Right cardiac atrium (tissue), 5 donors: ENCODE measurements at places on chromosomes 6 and 20.

- DNase-seq, result no peak
Observed at GRCh38 chr6:79038061-79038460, 40.0 kb downstream of the PHIP start.

GRCh38 chr6:62974452-62974851 is 236.8 kb upstream of the FKBP1C start:
- no peak for DNase-seq

DNA sequence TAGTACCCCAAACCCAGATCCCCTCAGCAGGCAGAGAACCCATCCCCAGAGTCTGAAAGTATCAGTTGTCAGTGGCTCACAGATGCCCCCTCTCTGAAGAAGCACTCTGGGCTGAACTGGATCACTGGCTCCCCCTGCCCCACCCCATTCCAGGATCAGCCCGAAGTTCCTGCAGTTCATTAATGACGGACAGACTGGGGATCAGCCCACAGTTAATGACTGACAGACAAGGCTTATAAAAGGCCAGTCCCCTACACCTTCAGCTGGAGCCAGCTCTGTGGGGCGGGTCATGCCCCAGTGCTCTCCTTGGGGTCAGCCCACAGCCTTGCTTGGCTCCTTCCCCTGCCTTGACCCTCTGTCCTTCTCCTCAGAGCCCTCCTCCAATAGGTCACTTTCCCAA is 21.7 kb downstream of the KIAA1755 start:
- DNase-seq, result no peak

DNA sequence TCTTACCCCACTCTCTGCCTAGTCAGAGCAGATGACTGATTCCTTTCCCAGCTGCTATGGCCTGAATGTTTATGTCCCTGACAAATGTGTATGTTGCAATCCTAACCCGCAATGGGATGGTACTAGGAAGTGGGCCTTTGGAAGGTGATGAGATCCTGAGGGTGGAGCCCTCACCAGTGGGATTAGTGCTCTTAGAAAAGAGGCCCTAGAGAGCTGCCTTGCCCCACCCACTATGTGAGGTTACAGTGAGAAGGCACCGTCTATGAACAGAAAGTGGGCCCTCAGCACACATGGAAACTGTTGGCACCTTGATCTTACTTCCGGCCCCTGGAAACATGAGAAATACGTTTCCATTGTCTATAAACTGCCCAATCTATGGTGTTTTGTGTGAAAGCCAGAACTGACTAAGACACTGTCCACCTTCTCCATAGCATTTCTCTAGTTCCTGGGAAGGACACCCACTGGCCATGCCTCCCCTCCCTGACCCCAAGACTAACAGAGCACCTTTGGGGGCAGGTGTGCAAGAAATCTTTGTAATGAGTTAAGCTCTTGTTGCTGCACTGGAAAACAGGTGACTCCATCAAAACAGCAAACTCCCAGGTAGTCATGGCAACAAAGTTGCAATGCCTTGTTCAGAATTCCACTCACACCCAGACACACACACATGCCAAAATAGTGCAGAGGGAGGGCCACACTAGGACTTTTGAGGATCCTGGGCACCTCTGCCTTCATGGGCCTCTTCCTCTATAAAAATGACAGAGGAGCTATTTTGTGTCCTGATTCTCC is 16.2 kb downstream of the GABRR2 start:
- DNase-seq, result no peak

- no peak for DNase-seq
Observed at GRCh38 chr6:56047931-56048540, 172.6 kb upstream of the BMP5 start.

DNA sequence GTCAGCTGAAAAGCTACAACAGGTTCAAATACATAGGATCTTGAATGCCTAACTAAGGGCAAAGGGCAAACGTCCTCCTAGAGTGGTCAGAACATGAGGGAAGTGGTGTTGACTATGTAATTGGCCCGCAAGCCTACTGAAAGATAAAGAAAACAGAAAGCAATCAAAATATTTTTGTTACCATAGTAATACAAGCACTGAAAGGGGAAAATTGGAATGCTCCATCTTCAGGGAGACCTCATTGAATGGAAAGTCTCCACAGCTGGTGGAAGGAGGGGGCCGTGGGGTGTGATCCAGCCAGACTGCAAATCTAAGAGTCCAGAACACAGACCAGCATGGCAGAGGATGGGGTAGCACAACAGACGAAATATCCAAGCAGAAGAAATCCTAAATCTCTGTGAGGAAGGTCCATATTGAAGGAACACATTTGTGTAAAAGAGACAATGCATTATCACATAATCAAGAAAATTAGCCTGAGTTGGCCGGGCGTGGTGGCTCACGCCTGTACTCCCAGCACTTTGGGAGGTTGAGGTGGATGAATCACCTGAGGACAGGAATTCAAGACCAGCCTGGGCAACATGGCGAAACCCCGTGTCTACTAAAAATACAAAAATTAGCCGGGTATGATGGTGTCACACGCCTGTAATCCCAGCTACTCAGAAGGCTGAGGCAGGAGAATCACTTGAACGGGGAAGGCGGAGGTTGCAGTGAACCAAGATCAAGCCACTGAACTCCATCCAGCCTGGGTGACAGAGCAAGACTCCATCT is 39.5 kb downstream of the MTFR2 start:
- peak; percentile 54 for DNase-seq

DNA sequence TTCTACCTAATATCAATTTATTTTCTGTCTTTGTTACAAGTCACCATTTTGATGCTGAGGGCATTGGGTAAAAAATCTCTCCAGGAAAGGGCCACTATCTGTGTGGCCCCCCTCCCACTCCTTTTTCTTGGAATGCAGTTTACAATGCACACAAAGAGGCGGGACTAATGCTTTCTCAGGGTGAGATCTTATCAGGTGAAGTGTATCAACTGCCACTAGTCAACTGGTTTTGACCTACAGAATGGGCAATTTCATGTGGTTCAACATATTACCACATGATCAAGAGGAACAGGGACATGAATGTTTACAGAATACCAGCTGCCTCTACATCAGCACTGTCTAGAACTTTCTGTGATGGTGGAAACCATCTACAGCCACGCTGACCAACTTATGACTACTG is 3.7 kb downstream of the RRBP1 start:
- DNase-seq, result no peak

DNA sequence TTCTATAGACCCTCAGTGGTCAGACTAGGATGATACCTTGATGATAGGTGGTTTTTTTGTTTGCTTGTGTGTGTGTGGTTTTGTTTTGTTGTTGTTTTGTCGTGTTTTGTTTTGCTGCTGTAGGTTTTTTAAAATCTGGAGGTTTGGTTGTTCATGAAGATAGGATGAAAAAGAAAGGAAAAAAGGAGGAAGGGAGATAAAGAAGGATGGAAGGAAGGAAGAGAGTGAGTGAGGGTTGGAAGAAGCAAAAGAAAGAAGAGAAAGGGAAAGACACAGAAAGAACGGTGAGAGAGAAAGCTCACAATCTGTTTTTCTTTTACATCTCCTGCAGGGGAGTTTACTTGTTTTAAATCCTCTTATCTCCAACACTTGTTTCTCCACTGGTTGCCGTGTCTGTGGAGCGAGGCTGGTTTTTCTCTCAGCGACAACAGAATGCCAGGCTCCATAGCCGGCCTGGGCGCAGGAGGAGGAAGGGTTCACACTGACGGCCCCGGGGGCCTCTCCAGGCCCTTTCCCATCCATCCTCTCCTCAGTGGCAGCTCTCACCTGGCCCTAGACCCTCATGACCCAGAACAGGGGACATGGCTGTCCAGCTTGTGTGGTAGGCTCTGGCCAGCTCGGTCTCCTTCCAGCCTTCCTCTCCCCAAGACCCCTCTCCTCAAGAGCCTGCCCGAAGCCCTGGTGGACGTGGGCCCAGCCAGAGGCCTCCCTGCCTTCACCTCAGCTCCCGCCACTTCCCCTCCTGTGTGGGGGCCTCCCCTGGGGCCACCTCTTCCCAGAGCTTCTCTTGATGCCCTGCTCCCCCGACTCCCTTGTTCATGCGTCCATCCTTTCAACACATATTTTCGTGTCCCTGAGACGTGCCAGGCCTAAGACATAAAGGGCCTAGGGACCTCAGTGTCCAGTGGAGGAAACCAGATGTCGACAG is 168.4 kb downstream of the VEGFA start:
- DNase-seq, result no peak

DNA sequence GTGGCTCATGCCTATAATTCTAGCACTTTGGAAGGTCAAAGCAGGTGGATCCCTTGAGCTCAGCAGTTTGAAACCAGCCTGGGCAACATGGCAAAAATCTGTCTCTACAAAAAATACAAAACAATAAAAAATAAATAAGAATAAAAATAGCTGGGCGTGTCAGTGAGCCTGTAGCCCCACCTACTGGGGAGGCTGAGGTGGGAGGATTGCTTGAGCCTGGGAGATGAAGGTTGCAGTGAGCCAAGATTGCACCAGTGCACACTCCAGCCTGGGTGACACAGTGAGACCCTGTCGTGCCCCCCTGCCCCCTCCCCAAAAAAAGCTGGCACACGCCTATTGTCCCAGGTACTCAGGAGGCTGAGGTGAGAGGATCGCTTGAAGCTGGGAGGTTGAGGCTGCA is 35.1 kb upstream of the SRPK1 start:
- DNase-seq, result no peak

GRCh38 chr6:22368794-22369193 is 72.0 kb upstream of the PRL start:
- DNase-seq, result no peak

GRCh38 chr6:122622479-122622878 is 12.3 kb downstream of the PKIB start:
- peak; percentile 20 for DNase-seq

- no peak for DNase-seq
Observed at GRCh38 chr20:47980336-47981177, 195.3 kb upstream of the SULF2 start.

DNA sequence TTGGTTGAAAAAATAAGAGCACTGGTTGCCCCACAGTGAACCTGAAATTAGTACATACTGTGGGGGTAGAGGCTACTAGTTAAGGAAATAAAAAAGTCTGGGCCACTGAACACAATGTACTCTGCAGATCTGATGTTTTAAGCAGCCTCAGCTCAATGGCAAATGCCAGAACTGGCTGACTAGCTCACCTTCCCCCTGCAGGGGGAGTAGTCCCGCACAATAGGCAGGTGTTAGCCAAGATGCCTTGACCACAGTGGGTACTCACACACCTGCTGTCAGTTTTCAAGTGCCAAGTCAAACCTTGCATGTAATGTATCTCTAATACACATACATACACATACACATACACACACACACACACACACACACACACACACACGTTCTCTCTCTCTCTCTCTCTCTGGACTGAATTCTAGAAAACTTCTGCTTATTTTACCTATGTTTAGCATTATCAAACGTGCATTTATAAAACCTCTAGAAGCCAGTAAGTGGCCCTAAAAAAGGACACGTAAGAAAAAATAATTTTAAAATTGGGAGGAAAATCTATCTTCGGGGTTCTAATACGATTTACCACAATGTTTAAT is 36.1 kb downstream of the GMDS start:
- no peak for DNase-seq

DNA sequence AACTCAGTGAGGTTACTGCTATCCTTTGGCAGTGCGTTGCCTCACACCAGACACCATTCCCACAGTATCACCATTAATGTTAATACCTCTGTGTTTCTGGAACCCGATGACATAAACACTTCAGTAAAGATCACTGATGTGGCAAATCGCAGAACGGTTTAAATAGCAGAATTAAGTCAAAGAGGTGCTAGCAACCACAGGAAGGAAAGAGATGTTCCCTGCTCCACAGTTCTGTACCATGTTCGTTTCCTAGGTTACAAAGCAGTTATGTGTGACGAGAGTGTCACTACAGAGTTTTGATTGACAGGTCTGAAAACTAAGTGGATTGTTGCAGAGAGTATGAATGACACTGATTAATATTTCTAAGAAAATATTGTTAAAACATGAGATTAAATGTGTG is 272.3 kb downstream of the KHDRBS2 start:
- DNase-seq, result no peak

DNA sequence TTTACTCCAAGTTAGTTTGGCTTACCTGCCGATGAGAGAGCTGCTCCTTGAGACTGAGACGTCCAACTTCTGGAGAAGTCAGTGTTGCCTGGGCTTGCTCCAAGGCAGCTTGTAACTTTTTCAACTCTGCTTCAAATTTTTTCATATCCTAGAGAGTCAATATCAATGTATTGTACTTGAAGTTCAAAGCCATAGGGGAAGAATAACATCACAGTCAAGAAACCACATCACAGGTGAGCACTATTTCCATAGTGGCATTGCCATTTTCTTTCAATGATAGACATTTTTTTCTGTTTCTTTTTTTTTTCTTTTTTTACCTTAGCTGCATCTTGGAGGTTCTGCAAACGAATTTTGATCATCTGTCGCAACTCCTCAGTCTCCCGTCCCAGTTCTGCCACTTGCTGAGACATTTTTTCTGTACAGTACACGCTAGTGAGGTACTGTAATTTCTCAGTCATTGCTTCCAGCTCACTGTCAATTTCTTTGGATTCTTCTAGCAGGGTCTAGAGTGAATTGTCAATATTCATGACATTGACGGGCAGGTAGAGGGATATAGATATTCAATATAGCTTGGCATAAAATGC is 326.7 kb downstream of the SYNE1 start:
- no peak for DNase-seq

DNA sequence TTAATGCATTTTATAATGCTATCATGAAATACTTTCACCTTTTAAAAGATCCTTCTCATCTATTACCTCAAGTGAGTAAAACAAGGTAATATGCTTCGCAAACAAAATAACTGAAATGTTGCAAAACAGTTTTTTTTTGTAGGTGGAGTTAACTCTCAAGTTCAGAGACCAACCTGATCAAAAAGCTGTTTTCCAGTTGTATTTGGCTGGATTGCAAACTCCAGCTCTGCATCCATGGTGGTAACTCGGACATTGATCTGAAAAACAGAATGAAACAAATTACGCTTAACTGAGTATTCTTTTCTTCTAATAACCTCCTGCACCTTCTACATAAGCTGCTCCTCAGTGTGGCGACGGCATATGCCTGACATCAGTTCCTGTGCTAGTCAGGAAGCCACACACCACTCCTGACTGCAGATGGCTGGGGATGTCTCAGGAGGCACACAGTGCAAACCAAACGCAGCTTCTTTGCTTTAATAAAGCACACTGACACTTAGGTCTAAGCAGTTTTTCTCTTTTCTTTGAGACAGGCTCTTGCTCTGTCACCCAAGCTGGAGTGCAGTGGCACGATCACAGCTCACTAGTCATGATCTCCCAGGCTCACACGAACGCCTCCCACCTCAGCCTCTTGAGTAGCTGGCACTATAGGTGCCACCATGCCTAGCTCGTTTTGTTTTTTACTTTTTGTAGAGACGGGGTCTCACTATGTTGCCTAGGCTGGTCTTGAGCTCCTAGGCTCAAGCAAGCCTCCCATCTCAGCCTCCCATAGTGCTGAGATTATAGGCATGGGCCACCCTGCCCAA is 29.9 kb downstream of the EZR start:
- no peak for DNase-seq

GRCh38 chr20:407953-408842 is at the start of gene RBCK1:
TSS of gene RBCK1 (plus strand) at chr20:408299. CDS start at chr20:408758, 459 bp downstream.
- DNase-seq, result peak; percentile 95

- DNase-seq, result no peak
Observed at GRCh38 chr6:12175626-12176025, 114.5 kb upstream of the EDN1 start.

GRCh38 chr6:14436592-14437132 is 319.1 kb downstream of the CD83 start:
- no peak for DNase-seq
